ENCODE measurements at places on chromosomes 12 and 14. TPM values are rescaled to one million over a fixed set of nuclear protein-coding genes. Genes with fewer than 3 reads are reported as not detected.

DNA sequence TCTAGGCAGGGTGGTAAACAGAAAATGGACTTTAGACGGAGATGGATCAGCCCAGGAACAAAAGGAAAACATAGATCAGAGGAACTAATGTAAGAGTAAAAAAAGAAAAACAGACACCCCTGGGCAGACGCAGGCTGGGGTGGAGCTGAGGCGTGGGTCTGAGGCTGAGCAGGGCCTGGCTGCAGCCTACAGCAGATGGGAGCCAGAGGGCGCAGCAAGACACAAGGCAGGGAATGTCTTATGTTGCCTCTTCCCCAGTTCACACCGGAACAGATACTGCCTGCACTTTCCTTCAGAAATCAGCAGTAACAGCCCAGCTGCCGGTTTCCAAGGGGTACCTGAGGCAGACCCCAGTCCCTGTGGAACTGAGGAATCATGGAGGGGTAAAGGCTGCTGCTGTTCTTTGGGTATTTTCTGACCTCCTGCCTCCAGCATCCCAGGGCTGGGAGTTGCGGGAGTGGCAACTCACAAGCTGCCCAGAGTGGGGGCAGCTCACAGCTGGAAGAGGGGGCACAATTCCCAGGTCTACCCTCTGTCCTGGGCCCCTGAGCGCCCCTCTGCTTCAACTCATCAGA, 9.8 kb downstream of the ZNF605 start:
- peak; percentile 33 for DNase-seq

- no peak for DNase-seq
Observed at GRCh38 chr12:19755136-19755535, 315.8 kb downstream of the AEBP2 start.

DNA sequence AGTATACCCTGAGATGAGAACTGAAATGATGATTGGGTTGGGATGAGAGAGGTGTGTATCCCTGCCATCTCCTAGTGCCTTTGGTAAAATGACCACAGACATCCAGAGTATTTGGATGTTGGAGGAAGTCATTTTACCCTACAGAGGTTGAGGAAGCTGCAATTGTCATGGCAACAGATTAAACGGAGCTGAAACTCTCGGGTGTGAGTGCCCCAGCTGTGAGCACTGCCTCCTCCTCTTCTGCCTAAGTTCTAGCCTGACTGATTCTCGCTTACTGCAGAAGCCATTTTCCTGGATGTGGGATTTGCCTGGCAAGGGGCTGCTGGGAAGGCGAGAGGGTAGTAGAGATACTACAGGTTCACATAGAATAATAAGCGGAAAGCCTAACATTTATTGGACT, 10.3 kb upstream of the PPP4R4 start:
- no peak for DNase-seq

DNA sequence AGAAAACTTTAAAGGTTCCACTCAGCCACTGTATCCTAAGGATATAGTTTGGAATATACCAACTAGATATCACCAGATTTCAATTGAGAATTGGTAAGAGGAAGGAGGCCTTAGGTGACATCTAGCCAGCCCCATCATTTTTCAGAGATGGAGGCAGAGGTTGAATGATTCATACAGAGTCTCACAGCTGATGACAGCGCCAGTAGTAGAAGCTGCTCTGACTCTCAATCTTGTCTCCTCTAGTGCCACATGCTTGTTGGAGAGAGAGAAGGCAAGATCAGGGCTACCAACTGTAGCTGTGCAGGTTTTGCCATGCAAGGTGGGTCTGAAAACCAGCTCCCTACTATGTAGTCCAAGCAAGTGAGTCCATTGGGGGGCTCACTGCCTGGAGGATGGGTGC, 6.1 kb downstream of the FRMD6 start:
- no peak for DNase-seq

DNA sequence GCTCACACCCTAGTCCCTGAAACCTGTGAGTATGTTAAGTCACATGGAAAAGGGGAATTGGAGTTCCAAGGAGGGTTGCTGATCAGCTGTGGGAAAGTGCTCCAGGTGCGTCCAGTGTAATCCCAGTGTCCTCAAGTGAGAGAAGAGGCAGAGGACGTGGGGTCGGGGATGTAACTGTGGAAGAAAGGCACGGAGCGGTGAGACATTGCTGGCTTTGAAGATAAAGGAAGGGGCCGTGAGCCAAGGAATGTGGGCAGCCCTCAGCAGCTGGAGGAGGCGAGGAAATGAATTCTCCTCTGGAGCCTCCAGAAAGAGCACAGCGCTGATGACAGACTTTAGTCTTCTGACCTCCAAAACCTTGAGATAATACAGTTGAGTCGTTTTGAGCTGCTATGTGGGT, 191.6 kb upstream of the TMEM132C start:
- DNase-seq = no peak

DNA sequence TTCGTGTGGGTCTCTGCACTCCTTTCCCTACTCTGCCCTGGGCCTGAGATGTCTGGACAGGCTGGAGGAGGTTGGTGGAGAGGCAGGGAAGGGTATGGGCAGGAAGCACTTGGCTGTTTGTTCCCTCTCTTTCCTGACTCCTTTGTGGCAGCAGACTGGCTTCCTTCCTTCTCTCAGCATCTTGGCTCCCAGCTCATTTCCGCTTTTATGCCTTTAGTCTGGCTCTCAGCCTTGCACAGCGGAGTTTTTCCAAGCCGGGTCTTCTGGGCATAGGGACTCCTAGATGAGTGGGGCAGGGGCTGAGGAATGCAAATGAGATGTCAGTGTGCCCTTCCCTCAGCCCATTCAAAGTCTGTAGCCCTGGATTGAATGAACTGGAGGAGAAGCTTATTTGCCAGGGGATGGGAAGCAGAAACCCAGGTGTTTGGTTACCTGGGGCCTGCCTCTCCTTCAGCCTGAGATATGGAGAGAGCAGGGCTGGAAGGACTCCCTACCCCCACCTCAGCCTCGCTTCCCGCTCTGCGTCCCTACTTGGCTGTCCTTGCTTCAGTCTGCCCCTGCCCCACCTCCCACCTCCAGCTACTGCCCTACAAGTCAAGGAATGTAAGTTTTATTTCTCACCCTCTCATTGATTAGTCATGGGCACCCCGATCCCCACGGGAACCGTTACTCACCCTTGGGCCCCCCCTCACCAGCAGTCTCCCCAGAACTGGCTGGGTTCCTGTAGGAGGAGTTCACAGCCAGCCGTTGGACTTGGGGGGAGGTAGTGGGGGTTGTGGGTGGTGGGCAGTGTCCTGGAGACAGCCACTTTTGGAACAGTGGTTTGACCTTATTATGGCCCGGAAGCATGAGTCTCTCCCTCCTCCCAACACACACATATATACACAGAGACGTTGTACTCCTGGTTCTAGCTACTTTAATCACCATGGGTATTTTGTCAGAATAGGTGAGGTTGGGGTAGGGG, 9.3 kb upstream of the ITGA5 start:
- DNase-seq = no peak

TNFAIP2 gene
- total RNA-seq = 0.45 TPM

Data from HepG2 (cell line).